ENCODE measurements at places on chromosomes 16 and 17. TPM values are rescaled to one million over a fixed set of nuclear protein-coding genes. Genes with fewer than 3 reads are reported as not detected.

The KRT16 gene
- not detected for polyA plus RNA-seq

The CACNA1G gene
- polyA plus RNA-seq: 8.1 TPM

The UTS2R gene
- polyA plus RNA-seq: 0.75 TPM

The RHBDF2 gene
- 9.9 TPM for polyA plus RNA-seq

- no peak for DNase-seq
Observed at GRCh38 chr17:76690596-76691280, 20.0 kb downstream of the MXRA7 start.

GRCh38 chr17:1446201-1446600 lies 9.8 kb downstream of the CRK start:
- no peak for DNase-seq

DNA sequence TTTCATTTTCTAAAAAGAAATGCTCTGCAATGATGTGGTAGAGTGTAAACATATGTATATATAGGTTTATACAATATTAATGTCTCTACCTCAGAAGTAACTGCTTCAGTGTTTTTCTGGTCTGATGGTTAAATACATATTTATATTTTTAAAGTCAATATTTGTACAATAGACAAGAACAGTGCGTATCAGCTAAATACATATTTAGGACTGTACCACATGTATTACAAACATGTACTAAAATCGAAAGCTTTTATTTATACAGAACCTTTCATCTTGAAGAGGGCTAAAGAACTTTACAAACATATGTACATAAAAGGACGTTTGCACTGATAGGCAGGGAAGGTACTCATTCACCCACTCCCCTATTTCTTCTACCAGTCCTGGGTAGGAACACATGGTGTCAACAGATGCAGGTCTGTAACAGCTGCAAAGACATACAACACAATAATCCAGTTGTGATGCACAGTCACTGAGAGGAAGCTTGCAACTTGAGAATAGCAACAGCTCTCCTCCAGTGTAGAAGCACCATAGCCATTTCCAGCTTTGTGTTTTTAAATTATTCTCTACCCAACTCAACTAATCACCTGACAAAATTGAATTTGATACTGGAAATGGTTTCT lies 206.9 kb upstream of the C17orf78 start:
- DNase-seq: no peak

DNA sequence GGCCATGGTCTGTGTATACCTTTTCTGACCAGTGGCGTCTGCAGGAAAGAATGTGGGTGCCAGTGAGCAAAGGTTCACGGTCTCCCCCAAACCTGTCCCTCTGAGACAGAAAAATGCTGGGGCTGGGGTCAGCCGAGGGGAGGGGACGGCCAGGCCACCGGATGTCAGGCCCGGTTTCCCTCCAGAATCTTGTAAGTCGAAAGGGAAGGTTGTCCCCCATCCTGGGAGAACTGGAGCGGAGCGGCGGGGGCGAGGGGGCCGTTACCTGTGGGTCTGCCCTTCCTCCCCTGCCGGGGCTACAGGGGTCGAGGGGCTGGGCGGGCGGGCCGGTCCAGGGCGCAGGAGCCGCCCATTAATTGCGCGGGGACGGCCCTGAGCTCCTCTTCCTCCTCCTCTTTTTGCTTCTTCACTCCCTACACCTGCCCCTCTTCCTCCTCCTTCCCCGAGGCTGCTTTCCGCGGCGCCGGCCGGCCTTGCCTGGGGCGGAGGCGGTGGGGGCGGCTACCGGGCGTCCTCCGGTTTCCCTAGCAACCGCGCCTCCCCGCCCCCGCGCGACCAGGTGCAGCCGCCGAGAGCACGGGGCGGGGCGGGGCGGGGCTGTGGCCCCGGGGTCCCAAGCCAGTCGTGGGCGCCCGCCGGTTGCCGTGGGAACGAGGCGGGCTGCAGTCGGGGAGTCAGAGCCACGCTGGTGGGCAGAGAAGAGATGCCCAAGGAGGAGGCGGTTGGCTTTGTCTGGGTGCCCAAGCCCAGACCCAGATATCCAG lies at the start of gene MARCHF10:
Gene MARCHF10, minus strand, starts transcription at position 503 of the 764 bp plus-strand sequence. CDS start 6,579 bp downstream, outside the sequence.
- peak; percentile 65 for DNase-seq

DNA sequence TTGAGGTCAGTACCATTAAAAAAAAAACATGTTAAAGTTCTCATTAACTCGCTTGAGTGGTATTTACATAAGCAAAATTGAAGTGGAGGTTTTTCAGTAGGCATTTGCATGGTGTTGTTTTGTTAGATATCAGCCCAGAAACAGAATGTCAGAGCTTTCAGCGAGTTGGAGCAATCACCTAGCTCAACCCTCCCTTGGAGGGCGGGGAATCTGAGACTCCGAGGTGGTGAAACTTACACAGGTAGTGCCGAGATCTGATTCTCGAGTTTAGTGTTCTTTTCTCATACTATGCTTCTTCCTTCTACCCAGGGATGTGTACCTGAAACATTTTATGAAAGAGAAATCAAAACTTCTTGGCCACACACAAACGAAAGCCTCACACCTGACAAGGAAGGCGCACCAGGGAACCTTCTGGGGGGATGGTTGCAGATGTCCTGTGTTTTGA lies 6.6 kb downstream of the SEC14L1 start:
- no peak for DNase-seq

- DNase-seq: no peak
Observed at GRCh38 chr16:5024632-5025031, 9.1 kb downstream of the NAGPA start.

- no peak for DNase-seq
Observed at GRCh38 chr17:62797959-62798358, 10.2 kb downstream of the MARCHF10 start.

DNA sequence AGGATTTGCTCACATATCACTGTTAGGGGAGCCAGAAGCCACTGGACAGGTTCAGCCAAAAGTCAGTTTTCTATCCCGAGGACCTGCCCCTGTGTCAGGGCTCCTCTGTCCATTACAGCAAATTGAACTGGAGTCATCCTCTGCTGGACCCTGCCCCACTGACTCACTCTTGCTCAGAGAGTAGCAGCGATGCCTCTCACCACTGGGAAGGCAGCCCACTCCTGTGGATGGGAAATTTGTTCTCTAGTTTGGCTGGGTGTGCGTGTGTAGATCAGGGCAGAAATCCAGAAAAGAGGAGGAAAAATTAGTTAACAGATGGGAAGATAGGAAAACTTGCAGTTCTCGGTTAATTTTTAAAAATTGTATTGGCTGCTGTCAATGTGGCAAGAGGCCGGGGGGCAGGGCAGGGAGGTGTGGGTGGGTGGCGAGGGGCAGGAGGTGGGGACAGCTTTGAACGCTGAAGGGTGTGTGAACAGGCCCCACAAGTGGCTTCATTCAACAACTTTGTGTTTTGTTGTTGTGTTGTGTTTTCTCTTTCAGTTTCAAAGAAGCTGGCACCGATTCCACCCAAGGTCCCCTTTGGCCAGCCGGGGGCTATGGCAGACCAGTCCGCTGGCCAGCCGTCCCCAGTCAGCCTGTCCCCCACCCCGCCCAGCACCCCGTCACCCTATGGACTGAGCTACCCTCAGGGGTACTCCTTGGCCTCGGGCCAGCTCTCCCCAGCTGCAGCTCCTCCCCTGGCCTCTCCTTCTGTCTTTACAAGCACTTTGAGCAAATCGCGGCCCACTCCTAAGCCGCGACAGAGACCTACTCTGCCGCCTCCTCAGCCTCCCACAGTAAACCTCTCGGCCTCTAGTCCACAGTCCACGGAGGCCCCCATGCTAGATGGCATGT lies 33.6 kb downstream of the ELAC2 start:
- no peak for DNase-seq

GRCh38 chr17:40440166-40440565 lies 3.1 kb upstream of the IGFBP4 start:
- no peak for DNase-seq

DNA sequence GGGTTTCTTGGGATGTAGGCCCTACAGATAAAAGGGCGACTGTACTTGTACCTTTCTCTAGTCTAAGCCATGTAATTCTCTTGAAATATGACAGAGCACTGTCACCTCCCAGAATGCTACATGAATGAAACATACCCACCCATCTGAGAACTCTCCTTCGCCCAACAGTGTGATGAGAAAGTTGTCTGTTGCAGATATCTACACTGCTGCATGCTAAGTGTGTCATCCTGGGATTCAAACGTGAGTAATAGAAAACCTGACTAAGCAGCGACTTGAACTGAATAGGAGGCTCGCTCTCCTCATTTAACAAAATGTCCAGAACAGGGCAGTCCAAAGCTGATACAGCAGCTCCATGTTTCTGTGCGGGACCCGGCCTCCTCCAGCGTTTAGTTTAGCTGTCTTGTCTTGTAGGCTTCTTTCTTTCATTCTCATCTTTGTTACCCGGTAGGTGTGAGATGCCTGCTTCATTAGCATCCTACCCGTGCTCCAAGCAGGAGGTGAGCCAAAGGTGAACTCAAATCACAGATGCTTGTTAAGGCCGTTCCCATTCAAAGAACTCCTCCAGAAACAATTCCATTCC lies 211.9 kb downstream of the PRKCA start:
- DNase-seq: no peak

DNA sequence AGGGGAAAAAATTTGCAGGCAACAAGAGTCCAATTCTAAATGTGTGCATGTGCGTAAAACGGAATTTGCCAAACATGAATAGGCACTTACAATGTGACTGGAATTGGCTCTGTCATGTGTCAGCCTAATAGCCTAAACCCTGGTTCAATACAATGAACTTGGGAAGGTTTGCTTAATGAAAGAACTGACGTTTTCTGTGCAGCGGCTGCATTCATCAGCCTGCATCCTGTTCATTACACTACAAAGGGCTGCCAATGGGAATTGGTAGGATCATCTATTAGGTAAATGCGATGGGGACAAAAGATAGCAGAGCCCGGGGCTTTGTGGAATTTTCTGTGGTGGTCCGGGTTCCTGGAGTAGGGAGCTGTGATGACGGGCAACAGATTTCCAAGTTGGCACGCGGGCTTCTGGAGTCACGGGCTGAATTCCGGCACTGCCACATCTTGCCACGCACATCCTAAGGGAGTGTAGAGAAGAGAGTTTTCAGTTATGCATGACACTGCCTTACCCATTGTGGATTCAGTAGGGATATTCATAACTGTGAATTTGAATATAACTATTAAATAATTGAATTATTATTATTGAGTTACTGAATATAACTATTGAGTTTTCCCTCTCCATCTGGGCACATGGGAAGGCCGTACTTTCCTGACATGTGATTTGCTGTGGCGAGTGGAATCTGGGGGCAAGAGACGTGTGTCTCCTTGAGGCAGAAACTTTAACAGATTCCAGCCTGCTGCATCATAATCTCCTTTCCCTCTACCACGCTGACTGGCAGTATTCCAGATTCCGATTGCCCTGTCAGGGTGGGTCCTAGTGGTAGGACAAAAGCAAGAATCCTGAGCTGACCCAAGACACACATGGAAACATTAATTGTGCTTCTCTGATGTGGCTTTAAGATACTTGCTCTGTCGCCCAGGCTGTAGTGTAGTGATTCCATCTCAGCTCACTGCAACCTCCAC lies 565.6 kb downstream of the WWOX start:
- no peak for DNase-seq

DNA sequence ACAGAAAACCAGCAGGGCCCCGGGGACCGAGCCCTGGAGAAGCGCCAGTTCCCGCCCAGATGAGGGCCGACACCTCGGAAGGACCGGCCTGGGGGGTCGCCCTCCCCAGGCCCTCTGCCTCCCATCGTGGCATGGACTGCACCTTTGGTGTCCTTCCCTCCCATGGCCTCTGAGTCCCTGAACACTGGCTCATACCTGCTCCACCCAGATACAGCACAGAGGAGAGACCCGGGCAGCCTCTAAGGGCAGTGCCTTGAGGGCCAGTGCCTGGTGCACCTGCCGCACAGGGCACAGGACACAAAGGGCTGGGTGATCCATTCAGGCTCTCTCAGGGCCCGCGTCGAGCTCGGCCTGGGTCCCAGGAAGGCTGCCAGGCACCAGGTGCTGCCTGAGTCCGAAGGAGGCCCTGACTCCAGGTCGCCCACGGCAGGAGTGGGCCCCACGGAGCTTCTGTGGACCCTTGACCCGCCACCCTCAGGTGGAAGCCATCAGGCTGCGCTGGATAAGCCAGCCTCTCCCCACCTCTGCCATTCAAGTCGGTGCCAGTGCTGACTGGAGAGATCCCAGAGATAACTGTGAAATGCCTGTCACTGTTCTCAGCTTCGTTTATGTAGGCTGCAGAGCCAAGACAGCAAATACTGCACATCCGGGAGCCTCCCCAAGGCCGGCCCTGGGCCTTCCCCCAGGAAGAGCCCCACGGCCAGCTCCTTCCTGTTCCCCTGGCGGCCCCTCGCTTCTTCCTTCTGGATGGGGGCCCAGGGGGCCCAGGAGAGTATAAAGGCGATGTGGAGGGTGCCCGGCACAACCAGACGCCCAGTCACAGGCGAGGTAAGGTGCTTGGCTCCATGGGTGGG lies at the start of gene ZG16B:
Gene ZG16B, plus strand, starts transcription at position 803 of the 854 bp plus-strand sequence. CDS start 139 bp downstream, outside the sequence.
- DNase-seq: no peak

DNA sequence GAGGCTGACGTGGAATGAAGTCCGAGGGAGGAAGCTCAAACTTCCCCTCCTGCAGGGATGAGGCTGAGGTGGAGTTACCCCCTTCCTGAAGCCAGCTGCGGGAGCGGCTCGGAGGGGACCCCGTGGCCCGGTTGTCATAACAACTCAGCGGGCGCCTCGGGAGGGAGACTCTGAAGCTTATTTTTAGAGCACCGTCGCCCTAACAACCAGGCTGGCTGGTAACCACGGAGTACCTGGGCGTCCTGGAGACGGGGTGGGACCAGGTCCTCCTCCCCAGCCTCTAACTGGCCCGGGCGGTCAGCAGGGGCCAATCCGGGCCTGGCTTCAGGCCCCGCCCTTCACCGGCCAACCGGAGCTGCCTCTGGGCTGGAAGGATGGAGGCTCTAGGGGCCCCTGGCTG lies 27.7 kb downstream of the NECAB2 start:
- DNase-seq: peak; percentile 81

All from renal pelvis (tissue), 12 donors.